ENCODE measurements at places on chromosomes 11 and 22. TPM values are rescaled to one million over a fixed set of nuclear protein-coding genes. Genes with fewer than 3 reads are reported as not detected.

The ANGPTL5 gene
- not detected for total RNA-seq

The PRR33 gene
- not detected for total RNA-seq

The KCNJ4 gene
- not detected for total RNA-seq

The CALCA gene
- not detected for total RNA-seq

The HTR3B gene
- total RNA-seq = not detected

The RAPSN gene
- total RNA-seq = 0.26 TPM

The LRRC4C gene
- total RNA-seq = not detected

The ANO9 gene
- 7.4 TPM for total RNA-seq

The PIWIL4 gene
- 0.38 TPM for total RNA-seq

The PATE2 gene
- not detected for total RNA-seq

The C1QTNF5 gene
- total RNA-seq = 0.90 TPM

The NCR3LG1 gene
- total RNA-seq = 1.3 TPM

The ZNF143 gene
- 54.2 TPM for total RNA-seq

The XKR3 gene
- total RNA-seq = not detected

The OR52E8 gene
- not detected for total RNA-seq

The ARFIP2 gene
- total RNA-seq = 59.3 TPM

The INS gene
- total RNA-seq = not detected

The BTBD10 gene
- total RNA-seq = 120 TPM

The KCTD14 gene
- total RNA-seq = 1.3 TPM

The DBX1 gene
- total RNA-seq = not detected

The CRYBB2 gene
- total RNA-seq = not detected

The YPEL1 gene
- total RNA-seq = 0.26 TPM

The CDKN1C gene
- 9.5 TPM for total RNA-seq

The UCP3 gene
- total RNA-seq = 0.26 TPM

The NDUFS8 gene
- 127 TPM for total RNA-seq

The KCNK4 gene
- not detected for total RNA-seq

The RTL10 gene
- total RNA-seq = 9.5 TPM

The KCNQ1OT1 gene
- total RNA-seq = 0.53 TPM

The CARD16 gene
- 2.4 TPM for total RNA-seq

The SLC1A2 gene
- total RNA-seq = under 0.01 TPM
